Esophagus squamous epithelium (tissue), 5 donors: ENCODE measurements at places on chromosomes 7 and 10.

DNA sequence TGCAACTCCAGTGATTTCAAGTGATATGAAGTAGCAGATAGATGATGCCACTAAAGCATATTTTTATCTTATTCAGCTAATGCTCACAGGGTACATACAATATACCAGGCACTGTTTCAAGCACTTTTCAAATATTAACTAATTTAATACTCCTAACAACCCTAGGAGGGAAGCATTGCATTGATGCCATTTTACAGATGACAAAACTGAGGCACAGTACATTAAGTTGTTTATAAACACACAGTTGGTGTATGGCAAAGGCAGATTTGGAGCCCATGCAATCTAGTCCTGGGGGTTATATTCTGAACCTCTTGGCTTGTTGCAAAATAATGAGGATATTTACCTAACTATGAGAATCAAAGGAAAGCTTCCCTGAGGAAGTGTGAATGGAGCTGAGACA is 371.0 kb downstream of the SFMBT2 start:
- DNase-seq, result no peak

GRCh38 chr10:99527526-99528493 is 4.9 kb upstream of the NKX2-3 start:
- no peak for DNase-seq

DNA sequence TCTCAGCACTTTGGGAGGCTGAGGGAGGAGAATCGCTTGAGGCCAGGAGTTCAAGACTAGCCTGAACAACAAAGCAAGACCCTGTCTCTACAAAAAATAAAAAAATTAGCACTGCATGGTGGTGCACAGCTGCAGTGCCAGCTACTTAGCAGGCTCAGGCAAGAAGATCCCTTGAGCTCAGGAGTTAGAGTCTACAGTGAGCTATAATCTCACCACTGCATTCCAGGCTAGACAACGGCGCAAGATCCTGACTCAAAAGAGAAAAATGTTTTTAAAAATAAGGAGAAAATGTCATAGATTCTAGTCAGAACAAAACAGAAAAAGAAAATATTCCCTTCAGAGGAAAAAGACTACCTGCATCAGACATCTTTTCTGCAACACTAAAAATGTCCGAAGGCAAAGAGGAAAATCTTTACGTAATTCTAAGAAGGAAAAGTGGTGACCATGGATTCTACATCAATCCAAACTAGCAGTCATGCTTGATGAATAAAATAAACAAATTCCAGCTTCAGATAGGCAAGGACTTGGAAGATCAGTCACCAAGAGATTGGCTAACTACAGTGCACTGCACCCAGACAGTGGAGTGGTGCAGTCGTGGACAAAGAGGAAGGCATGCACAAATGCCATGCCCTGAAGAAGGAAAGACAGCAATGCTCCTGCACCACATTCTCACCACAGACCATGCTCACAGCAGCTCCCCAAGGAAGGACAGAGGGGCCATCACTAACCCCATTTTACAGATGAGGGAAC is 54.3 kb downstream of the ERCC6 start:
- no peak for DNase-seq

GRCh38 chr7:138797715-138798320 is at the start of the genes ATP6V0A4 and TMEM213:
Gene ATP6V0A4, minus strand, starts transcription at chr7:138798196. Its CDS starts 26,949 bp downstream, at chr7:138771247.
Gene TMEM213, plus strand, starts transcription at chr7:138797994. Its CDS starts 111 bp downstream, at chr7:138798105.
- DNase-seq, result no peak

DNA sequence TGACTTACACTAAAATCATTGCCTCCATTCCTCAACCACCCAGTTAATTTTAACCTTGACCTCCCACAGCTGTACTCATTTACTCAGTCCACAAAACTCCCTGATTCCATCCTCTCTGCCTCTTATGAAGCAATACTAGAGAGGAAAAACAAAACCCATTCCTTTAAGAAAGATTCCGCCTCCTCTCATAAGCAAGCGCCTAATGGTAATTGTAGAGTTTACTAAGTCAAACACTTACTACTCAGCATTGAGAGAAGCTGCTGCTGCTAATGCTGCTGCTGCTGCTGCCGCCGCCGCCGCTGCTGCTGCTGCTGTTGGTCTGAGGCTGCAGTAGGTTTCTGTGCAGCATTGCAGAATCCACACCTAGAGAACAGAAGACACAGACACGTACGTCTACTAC is 2.1 kb upstream of the ADD3 start:
- DNase-seq, result no peak

- DNase-seq, result no peak
Measured at GRCh38 chr10:8321990-8322389, 267.5 kb downstream of the GATA3 start.

DNA sequence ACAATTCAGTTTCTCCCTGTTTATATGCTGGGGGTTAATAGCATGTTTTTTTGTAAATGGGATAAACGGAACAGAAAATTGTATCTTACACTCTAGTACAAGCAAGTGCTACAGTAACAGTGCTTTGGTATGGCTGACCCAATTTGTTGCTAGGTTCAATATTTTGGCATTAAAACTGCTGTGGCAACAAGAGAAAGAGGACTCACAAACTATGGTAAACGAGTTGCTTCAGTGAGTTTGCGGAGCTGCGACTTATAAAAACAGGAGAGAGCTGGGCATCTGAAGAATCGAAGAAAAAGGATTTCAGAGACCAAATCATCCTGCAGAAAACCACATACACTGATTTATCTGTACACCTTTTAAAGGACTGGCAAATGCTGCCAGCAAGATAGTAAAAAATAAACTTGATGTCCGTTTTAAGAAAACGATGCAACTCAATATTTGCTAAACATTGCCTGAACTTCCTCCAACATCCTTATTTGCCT is 2.2 kb downstream of the GLUD1 start:
- no peak for DNase-seq

DNA sequence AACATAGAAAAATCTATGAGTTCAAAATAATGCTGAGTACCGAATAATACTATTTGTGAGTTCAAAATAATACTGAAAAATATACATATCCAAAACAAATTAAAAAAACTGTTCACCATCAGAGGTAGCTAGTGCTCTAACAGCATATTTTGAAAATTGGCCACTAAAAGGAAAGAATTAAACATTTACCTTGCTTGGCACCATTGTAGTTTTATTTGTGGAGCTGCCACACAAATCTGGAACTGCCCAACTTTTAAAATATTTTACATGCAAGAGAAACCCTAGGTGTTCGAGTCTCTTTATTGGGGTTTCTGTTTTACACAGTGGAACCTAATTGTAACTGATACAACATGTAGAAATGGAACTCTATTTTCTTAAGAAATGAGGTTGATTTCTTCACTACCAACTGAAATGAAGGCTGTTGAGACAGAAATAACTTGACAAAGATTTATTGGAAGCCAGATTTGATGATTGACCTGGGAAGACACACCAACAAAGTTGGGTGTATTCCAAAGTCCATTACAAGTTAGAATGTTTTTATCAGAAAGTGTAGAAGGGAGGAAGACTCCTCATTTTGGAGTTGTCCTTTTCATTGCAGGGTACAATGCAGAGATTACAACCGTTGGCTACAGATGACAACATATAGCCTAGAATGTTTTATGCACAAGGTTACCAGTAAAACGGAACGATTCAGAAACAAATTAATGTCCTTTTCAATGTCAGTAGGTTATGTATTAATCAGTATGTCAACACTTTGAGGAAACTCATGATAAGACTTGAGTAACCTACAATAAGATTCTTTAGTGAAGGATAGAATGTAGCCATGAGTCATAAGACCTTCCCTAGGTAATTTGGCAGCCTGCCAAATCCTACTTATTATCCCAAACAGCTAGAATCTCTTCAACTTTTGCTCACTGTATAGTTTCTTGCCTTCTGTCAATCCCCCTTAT is 73.8 kb upstream of the PAPSS2 start:
- no peak for DNase-seq

DNA sequence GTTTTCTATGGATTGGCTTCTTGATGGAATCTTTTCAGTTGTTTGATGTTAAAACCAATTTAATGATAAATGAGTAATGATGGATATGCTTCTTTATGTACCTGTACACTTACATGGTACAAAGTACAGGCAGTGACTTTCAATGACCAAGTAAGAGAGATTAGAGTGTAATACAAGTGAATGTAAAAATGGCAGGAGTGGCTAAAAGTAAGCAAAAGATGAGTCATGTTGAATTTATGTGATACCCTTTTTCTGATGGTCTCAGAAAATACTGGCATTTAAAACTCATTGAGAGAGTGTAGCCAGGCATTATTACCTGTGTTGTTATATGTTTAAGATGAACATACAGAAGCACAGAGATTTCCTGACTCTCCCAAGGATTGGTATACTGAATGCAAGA is 97.1 kb downstream of the GPR85 start:
- no peak for DNase-seq

GRCh38 chr10:76514321-76514720 is 1082.9 kb downstream of the LRMDA start:
- no peak for DNase-seq

DNA sequence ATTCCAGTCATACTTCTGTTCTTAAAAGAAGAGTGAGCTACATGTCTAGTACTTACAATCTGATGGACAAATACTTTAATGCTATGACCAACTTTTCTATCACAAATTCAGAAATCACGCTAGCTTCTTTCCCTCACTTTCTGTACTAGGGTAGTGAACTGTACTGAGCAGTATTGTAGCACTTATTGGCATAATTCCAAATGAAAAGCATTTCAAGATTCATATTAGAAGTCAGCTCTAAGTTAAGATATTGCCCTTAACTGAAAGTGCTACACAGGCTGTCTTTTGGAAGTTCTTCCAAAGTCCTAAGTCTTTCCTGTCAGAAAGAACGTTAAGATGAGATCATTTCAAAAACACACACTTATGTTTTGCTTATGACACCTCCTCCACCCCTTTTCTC is 13.4 kb downstream of the P4HA1 start:
- no peak for DNase-seq

DNA sequence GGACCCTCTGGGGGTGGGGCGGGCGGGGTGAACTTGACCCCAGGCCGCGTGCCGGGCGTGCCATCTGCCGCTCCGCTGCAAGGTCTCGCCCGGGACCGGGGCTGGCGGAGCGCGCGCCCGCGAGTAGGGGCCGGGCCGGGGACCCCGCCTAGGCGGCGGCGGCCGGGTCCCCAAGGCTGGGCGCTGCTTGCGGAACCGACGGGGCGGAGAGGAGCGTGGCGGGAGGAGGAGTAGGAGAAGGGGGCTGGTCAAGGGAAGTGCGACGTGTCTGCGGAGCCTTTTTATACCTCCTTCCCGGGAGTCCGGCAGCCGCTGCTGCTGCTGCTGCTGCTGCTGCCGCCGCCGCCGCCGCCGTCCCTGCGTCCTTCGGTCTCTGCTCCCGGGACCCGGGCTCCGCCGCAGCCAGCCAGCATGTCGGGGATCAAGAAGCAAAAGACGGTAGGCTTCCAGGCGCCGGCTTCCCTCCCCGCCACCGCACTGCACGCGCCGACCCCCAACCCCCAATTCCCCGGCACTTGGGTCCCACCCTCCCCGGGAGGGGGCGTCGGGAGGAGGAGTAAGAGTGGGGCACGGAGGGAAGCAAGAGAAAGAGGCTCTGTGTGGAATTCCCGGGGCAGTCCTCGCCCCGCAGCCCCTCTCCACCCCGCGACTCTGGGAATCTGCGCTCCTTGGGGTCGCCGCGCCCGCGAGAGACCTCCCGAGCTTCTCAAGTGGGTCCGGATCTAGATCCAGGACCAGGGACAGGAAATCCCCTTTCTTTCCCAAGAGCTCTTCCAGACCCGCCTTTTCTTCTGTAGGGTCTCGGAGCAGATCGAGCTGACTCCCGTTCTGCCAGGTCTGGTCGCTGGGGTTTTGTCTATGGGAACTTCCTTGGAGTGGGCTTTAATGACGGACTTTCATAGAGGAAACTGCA is at the start of gene PAPSS2:
Gene PAPSS2 (plus strand): TSS at position 308 of the 913 bp plus-strand sequence. CDS start 104 bp downstream, at position 412.
- DNase-seq, result no peak

DNA sequence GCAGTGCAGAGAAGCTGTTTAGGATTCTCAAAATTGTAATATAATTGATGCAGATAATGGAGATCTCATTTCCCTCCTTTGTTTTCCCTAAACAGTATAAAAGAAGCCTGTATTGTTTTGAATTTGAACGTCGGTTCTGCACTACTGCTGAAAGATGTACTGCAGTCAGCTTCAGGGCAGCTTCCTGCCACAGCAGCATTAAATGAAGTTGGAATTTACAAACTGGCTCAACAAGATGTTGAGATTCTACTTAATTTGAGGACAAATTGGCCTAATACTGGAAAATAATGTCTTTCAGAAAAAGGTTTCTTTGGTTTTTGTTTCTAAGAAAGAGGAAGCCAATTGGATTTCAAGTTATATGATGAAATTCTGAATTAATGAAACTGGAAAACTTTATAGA is 14.3 kb downstream of the EFCAB10 start:
- no peak for DNase-seq

DNA sequence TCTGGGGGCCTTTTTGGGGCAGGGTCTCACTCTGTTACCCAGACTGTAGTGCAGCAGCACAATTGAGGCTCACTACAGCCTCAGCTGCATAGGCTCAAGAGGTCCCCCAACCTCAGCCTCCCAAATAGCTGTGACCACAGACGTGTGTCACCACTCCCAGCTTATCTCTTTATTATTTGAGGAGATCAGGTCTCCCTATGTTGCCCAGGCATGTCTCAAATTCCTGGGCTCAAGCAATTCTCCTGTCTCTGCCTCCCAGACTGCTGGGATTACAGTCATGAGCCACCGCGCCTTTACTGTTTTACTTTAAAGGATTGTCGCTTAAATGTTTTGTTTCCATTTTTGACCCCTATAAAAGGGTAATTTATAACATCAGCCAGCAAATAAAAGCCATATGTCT is 502.6 kb upstream of the AUTS2 start:
- no peak for DNase-seq

DNA sequence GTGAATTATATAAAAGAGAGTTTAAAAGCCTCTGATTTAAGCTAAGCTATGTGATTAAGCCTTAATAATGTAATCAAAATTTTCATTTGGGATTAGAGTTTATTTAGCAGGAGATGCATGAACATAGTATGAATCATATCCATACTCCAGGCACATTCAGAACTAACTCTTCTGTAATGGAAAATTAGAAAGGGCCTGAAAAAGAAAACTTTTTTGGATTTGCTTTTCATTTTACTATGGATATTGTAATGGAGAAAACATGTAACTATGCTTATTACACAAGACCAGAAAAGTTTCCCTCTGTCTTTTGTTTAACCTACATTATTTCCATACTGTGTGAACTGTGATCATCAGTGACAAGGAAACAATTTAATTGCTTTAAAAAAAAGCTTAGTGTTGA is 22.0 kb downstream of the TES start:
- no peak for DNase-seq

GRCh38 chr10:43683451-43684291 is 35.0 kb upstream of the ZNF32 start:
- DNase-seq, result no peak

GRCh38 chr10:60677531-60678129 is 100.6 kb upstream of the CDK1 start:
- DNase-seq, result no peak

GRCh38 chr10:74092372-74092771 is 58.3 kb downstream of the AP3M1 start:
- DNase-seq, result no peak
